NCI-H2029 (cell line): ENCODE measurements at places on chromosomes 5 and 9.

- DNase-seq, result no peak
These were observed 72.5 kb upstream of the RXRA start for GRCh38 chr9:134253606-134254205.

- no peak for DNase-seq
These were observed 275.2 kb downstream of the SMARCA2 start for GRCh38 chr9:2290382-2290781.

GRCh38 chr5:113548396-113548795 lies 34.9 kb downstream of the YTHDC2 start:
- DNase-seq, result no peak

DNA sequence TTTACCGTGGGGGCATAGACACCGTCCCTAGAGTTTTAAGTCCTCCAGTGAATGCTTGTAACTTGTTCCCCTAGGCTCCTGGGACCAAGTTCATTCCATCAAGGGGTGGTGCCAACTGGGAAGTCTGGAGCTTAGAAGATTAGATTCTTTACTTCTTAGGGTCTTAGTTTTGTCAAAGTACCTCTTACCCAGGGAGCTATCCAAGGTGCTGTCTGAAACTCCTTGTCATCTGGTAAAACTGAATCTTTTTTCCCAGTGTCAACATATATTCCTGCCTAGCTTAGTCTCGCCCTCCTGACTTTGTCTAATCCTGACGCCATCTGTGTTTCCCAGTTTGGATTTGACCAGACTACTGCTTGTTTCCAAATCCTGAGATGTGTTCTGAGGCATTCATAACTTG lies 41.6 kb downstream of the MAMDC2 start:
- no peak for DNase-seq

DNA sequence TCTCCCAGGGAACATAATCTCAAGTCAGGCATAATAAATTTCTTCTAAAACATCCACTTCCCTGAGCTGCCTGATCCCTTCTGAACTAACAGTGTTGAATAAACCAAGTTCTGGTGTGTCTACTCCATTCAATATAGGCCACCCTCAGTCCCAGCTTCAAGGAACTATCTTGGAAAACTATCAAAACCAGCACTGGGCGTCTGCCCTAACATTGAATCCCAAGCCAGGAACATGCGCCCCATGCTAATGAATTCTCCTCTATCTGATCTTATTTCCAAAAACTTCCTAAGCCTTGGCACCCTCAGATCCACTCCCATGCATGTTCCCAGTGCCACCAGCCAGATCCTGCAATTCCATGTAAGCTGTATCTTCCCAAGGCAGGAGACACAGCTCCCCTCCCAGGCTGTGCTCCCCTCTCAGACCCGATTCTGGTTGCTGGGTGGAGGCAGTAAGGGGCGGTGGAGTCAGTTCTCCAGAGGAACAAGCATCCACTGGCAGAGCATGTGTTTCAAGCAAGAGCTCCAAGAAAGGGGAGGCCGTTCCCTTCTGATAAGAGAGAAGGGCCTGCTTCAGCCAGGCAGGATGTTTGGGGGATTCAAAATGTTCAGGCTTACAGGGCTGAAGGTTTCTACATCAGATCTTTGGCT lies 13.1 kb upstream of the FOXI1 start:
- no peak for DNase-seq

- no peak for DNase-seq
These were observed 195.9 kb upstream of the VLDLR start for GRCh38 chr9:2425676-2426075.

DNA sequence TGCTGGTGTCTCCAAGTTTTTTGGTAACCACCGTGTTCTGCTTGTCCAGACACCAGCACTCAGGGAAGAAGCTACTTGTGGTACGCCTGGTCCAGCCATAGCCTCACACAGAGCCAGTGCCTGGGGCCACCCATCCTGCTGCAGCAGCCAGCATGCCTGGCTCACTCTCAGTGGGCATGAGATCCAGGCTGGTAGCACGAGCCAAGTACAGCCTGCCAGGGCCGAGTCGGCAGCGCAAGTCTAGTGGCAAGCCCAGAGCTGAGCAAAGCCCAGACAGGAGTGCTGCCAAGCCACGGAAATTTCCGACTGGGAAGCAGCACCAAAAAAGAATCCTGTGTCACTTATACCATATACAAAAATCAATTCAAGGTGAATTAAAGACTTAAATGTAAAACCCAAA lies 36.3 kb upstream of the FBXL17 start:
- no peak for DNase-seq

- DNase-seq, result no peak
These were observed 209.8 kb downstream of the MCTP1 start for GRCh38 chr5:95075111-95075510.

- no peak for DNase-seq
These were observed 574.5 kb upstream of the TLE4 start for GRCh38 chr9:78997296-78997695.

- DNase-seq, result no peak
These were observed 6.2 kb upstream of the INPP5E start for GRCh38 chr9:136445799-136446198.

DNA sequence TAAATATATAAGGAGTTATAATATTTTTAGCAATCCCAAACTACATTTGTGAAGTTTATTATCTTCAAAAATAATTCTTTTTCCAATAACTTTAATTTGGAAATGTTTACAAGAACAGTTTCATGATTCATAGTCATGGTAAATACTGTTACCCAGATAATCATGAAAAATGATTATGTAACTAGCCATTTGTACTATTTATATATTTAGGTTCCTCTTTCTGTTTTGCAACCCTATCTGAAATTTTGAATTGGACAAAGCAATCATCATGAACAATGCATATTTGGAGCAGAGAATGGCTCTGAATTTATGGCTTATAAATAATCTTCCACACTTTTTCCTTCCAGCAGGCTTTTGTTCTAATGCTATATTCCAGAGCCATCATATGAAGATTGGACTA lies 499.7 kb downstream of the SLCO4C1 start:
- no peak for DNase-seq

DNA sequence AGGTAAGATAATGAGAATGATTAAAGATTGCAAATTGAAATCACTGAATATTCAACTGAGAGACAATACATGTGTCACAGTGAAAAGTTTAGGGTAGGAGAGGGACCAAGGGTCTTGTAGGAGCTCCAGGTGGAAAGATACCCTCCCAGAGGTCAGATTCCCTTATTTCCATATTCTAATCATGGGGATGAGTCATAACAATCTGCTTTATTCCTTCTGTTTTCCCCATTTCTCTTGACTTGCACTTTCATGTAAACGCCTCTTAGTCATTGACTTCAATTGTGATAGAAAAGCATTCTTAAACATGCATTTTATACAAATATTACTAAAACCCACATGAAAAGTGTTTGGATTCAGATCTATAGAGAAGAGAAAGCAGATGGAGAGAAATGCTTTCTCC lies 81.3 kb upstream of the CTSL start:
- DNase-seq, result no peak

DNA sequence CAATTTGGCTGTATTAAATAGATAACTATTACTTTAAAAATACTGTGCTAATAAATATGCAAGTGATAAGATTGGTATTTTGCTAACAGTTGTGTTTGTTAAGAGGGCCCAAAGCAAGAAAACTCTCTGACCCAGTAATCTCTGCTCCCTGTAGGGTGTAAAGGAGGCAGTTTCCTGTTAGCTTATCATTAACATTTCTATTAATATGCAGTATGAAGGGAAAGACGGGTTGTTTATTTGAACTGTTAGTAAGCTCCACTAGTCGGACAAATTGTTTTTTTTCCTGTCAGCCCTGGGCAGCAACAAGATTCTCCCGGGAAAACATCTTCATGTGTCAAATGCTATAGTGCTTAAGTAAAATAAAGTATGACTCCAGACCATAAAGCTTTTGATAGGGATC lies 35.6 kb downstream of the ERP44 start:
- DNase-seq, result no peak

DNA sequence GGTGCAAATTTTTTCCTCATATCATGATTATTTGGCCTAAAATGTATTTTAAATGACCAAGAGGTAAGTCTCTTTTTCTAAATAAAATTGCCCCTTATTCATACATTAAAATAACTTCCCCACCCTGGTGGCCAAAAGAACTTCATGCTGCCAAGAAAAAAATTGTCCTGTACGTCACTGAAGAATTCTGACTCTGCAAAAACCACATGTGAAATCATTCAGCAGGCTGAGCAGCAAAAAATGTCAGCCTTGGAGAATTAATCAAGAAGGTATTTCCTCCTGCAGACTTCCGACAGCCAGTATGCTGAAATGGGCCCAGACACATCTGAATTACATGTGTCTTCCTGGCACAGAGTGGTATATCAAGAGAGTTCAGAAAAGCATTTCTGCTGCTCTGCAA lies 94.6 kb upstream of the HMHB1 start:
- DNase-seq, result no peak

DNA sequence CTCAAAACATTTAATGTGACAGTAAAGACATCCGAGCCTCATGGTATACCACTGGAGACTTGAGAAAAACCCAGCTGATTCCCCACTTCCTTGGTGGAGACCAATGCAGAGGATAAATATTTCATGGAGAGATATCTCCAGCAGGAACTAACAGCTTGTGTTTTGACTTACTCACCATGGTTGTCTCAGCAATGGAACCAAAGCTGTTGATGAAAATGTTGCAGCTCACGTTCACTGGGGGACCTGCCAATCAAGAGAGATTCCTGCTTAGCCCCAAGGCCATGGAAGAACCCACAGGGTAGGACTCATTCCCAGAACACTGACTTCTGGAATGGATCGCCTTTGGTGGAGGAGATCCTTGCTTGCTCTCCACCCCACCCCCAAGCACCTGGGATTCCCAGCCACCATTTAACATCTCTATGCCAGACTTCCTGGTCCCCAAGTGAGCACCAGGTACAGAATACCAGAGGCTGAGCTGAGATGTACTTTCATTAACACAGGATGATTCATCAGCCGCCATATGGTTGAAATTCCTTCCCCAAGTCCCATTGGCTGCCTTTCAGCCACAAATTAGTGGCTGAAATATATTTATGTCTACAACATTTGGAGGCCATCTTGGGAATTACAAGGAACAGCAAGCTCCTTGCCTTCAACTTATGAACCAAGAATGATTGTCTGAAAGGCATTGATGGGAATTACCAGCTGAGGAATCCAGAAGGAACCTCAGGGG lies 37.9 kb downstream of the GLRA1 start:
- no peak for DNase-seq

GRCh38 chr5:115257981-115258380 lies 4.7 kb downstream of the PGGT1B start:
- DNase-seq, result no peak

DNA sequence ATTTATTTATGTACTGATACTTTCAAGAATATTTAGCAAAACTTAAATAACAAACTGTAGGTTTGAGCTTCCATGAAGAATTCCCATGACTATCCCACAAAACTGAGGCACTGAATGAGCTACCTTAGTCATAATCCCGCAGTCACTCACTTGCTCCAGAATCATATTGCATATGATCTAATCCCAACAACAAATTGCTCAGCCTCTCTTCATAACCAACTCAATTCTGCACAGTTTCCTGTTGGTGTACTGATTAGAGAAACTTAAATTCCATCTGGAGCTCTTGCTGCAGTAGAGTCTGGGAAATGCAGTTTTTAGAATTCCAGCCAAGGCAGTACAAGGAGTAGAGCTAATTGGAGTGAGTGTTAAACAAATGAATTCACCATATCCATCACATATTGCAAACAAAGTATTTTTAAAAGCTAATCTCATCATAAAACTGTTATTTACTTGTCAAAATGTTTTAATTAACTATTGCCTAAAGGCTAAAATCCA lies 35.7 kb upstream of the CDH18 start:
- no peak for DNase-seq
